ENCODE measurements at places on chromosomes 1 and 21. TPM values are rescaled to one million over a fixed set of nuclear protein-coding genes. Genes with fewer than 3 reads are reported as not detected.

Gene FAM110D
- 4.3 TPM for total RNA-seq

Gene ERICH3
- not detected for total RNA-seq

Gene ACTA1
- total RNA-seq = 17,937 TPM

Gene TENT5C
- total RNA-seq = 18.5 TPM

Gene IGSF9
- 0.08 TPM for total RNA-seq

Gene PTTG1IP
- total RNA-seq = 109 TPM

Gene SLC2A1
- 56.2 TPM for total RNA-seq

Gene SYPL2
- 26.8 TPM for total RNA-seq

Gene IVL
- not detected for total RNA-seq

DNA sequence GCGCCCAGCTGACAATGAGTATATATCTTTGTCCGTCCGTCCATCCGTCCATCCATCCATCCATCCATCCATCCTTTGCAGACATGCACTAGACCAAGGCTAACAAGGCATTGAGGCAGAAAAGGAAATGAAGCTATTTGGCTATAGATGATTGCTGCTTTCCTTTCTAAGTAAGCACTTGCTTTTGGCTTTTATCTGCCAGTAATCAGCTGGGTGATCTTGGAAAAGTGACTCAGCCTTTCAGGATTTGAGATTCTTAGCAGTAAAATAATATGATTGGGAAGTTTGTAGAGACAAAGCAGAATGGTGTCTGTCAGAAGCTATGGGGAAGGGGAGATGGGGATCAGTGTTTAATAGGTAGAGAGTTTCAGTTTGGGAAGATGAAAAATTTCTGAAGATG, 22.7 kb downstream of the ZFYVE9 start:
- no peak for DNase-seq

GRCh38 chr1:43304314-43304681, 3.5 kb downstream of the TIE1 start:
- no peak for DNase-seq

GRCh38 chr1:218874801-218875400, 298.8 kb upstream of the LYPLAL1 start:
- DNase-seq = no peak

GRCh38 chr1:242787968-242788367, 263.5 kb upstream of the PLD5 start:
- DNase-seq = no peak

DNA sequence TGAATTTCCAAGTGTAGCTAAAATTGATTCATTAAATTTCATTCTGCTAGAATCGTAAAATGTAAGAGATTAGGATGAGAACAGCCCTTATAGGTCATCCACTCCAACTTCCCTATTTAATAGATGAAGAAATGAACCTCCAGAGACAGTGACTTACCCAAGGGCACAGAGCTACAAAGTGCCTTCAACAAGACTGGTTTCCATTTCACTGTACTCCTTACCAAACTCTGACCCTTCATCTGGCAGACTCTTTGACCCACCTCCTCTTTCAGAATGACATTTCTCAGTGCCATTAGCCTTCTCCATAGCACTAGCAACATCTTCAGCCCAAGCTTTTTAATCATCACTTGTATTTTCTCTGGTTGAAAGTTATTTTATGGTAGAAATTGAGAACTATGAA, 161.3 kb downstream of the NEK7 start:
- DNase-seq = no peak

- no peak for DNase-seq
Observed at GRCh38 chr1:231050395-231050794, 10.3 kb upstream of the FAM89A start.

- no peak for DNase-seq
Observed at GRCh38 chr1:41239988-41240610, 2.0 kb downstream of the SCMH1 start.

GRCh38 chr1:109241841-109242345, 7.4 kb upstream of the CELSR2 start:
- no peak for DNase-seq

DNA sequence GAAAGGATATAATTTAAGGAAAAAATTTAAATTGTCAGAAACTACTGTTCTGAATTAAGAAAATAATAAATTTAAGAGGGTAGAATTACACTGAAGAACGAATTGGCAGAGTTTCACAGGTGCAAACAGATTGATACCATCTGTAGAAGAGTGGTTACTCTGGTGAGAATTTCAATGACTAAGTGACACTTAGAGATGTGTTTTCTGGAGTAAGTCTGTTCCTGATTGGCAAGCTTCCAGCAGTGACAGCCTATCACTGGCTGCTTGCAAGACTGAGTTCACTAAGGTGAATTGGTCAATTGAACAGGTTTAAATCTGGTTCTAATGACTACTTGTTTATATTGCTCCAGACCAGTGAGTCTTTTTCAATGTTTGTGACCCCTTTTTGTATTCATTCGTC, 838.2 kb upstream of the RGS18 start:
- DNase-seq = no peak

DNA sequence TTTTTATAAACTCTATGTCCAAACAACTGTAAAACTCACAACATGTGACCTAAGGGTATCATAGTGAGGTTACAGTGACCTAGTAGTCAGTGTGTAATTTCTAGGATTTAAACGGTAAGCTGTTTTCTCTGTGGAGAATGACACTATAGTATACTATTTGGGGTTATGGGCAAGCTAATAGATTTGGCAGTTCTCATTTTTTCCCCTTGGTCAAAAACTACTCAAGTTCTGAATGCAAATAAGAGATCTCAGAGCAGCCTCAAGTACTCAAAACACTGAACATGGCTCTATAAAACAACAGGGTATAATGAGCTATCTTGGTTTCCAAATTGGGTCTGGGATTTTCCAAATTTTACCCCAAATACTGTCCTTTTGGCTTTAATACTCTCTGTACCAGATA, 88.5 kb upstream of the HMCN1 start:
- no peak for DNase-seq

GRCh38 chr1:112625696-112626095, 6.1 kb downstream of the CAPZA1 start:
- DNase-seq = peak; percentile 37

DNA sequence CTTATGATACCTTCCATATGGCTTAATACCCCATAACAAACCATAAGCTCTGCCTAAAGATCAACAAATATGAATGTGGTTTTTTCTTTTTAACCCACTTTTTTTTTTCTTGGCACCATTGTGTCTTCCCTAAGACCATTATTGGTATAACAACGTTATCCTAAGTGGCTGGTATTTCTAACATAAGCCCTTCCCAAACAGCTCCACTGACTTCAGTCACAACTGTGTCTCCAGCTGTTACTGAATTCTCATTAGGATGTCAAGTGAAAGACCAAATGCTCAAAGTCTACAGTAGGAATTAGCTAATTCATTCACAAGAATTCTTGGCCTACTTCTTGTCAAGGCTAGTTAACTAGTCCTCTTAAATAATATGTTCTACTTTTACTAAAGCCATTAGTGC, 4.2 kb upstream of the RXRG start:
- DNase-seq = no peak

DNA sequence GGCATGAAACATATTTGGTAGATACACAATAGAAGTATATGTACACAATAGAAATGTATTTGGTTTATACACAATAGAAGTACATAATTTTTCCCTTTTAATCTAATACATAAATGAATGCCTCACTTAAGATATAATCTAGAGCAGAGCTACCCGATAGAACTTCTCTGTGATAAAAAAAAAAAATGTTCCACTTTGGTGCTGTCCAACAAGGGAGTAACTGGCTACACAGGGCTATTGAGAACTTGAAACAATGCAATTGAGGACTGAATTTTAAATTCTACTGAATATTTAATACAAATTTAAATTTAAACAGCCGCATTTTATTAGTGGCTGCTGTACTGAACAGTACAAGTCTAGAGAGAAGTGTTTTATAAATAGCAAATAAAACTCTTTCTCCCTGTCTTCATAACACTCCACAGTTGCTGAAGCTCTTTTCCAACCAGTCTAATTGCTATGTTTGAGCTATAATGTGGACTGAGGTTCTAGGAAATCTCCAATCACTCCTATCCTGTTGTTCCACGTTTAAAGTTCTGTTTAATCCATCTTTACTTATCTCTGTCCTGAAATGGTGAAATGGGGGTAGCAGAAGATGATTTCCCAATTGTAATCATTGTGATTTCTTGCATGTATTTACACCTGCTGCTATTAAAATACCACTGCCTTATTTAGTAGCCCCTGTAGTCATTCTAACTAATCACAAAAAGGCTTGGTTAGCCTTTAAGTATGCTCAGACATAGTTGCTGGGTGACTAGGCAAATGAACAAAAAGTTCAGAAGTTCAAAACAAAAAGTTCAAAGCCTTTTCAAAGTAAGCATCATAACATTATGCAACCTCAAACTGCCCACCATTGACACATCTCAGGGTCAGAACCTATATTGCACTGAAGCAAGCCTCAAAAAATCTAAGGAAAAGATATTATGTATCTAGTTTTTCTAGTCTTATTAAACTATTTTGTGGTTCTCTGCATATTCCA, 192.3 kb upstream of the C1orf87 start:
- no peak for DNase-seq

DNA sequence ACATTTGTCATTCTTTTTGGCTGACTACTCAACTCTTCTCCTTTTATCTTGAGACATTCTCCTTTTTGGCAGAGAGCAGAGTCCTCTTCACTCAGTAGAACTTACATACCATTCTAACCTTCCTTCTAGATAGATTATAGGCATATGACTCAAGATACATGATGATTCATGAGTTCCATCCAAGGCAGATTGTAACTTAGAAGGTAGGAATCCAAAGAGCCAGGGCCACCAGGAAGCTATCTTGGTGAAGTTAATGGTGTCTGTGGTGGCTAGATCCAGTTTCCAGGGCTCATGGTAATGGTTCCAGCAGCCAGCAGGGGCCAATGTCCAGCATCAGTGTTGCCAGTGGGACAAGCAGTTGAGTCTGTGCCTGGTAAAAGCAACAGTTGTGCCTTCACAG, 76.1 kb upstream of the KIAA0040 start:
- no peak for DNase-seq

- no peak for DNase-seq
Observed at GRCh38 chr1:92310185-92310597, 11.3 kb downstream of the RPAP2 start.

DNA sequence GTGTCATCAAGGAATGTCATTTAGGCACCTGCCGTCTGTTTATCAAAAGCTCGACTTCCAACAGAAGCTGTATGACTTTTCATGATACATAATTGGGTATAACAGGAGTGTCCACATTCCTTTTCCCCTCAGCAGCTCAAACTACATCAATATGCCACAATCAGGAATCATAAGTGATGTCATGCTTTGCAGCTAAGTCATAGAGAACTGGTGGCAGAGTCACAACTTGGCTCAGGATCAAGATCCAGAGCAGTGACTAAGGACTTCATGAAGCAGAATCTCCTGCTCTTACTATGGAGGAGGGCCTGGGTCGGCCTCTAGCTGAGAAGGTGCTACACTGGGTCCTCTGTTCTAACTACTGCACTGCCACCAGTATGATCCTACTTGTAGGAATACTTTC, 36.5 kb upstream of the AGBL4 start:
- no peak for DNase-seq

DNA sequence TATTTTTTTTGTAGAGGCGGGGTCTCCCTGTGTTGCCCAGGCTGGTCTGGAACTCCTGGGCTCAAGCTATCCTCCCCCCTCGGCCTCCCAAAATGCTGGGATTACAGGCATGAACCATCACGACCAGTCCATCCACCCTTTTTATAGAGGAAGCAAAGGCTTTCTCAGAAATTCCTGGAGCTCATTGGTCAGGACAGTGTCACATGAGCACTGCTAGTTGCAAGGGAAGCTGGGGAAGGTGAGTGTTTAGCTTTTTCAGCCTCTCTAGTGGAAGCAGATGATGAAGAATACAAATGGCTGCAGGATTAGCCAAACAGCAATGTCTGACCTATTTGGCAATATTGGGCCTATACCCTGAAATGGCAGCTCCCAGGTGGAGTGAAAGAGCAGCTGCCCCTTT, 8.0 kb downstream of the IGFN1 start:
- DNase-seq = no peak

DNA sequence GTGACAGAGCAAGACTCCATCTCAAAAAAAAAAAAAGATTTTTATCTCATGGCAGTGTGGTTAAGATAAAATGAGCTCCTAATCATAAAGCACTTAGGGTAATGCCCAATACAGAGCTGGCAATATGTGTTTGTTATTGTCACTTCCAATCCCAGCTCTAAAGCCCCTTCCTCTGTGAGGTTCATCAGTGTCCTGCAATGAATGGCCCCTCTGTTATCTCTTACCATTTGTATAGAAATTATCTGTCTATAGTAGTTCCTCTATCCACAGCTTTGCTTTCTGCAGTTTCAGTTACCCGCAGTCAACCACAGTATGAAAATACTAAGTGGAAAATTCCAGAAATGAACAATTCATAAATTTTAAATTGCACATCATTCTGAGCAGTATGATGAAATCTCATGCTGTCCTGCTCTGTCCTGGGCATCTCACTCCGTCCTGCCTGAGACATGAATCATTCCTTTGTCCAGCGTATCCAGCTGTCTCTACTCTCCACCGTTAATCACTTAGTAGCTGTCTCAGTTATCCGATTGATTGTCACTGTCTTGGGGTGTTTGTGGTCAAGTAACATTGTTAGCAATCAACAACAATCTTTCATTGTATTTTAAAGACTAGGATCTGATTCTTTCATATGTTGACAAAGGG, 50.2 kb upstream of the DNAH14 start:
- DNase-seq = no peak

DNA sequence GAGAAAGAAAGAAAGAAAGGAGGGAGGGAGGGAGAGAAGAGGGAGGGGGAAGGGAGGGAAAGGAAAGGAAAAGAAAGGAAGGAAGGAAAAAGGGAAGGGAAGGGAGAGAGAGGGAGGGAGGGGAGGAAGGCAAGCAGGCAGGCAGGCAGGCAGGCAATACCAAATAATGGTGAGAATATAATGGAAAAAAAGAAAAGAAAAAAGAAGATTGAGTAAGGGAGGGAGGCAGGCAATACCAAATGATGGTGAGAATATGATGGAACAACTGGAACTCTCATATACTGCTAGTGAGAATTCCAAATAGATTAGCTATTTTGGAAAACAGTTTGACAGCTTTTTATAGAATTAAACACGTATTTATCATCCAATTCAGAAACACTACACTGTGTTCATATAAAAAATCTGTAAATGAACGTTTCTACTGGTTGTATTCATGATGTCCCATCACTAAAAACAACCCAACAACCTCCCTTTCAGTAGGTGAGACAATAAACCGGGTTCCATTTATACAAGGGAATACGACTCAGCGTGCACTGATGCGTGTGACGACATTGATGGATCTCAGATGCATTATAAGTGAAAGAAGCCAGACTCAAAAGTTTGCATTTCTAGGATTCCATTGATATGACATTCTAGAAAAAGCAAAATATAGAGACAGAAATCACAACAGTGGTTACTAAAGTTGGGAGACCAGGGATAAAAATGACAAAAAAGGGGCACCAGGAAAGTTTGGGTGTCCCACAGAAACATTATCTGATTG, 226.4 kb downstream of the DSCAM start:
- DNase-seq = no peak

GRCh38 chr1:165539908-165540307, 3.9 kb upstream of the LRRC52 start:
- peak; percentile 23 for DNase-seq

- no peak for DNase-seq
Observed at GRCh38 chr1:165371588-165372225, 15.2 kb upstream of the LMX1A start.

Measured in heart right ventricle (tissue), 16 donors.